Immature natural killer cell (primary cell): ENCODE measurements at places on chromosomes 7 and 10. TPM values are rescaled to one million over a fixed set of nuclear protein-coding genes. Genes with fewer than 3 reads are reported as not detected.

GBX1 gene
- polyA plus RNA-seq: not detected

SAP25 gene
- not detected for polyA plus RNA-seq

DNA sequence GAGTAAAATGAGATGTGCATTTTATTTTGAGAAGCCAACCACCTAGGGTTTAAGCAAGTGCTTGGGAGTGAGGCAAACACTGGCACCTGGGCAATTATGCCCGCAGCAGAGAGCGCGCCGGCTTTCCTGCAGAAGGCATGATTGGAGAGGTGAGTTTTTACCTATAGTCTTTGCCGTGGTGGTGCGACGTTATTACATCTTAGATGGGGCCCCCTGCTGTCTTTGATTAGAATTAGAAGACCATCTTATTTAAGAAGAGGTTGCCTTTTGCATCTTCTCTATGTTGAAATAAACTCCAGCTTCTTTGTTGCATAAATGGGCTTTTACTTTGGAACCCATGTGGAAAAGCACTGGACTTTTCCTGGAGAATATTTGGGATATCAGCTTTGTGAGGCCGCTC is 409.5 kb downstream of the GLRX3 start:
- no peak for DNase-seq

GRCh38 chr10:99057936-99058690 is 177.5 kb downstream of the HPSE2 start:
- DNase-seq: no peak

DNA sequence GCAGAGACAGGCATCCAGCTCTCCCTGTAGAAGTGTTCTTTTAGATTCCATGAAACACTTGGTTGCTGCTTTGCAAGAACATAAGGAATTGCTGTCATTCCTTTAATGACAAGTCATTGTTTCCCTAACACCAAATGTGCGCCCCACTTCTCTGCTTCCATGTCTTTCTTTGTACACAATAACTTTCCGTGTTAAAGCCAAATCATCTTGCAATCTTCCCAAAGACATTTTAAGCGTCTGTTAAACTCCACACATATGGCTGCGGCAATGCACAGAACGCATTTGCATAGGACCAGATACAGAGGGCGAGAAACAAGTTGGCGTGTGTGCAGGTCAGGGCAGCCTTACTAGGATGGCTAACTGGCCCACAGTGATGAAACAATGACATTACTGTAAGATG is 399.3 kb upstream of the PRKCQ start:
- no peak for DNase-seq

DNA sequence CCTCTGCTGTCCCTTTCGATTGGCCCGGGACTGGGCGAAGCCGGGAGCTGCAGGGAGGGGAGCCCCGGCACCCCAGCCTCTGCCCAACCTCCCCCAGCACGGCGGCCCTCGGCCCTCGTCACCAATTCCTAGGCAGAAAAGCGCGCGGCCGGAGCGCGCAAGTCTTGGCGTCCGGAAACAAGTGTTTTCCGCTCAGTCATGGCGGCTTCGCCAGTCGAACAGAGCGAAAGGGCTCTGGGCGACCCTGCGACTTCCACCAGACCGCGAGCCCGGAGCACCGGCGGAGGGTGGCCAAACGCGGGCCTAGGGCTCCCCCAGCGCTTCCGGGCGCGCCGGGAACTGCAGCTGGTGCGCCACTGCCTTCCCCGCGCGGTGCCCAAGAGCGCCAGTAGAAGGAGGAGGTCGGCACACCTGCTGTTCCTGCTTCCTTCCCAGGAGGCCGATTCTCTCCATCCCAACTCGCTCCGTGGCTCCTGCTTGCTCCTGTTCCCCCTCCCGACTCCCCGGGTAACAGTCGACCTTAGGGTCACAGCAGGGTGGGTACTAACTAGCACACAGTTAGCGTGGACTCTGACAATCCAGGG is 729.9 kb downstream of the ZWINT start:
- no peak for DNase-seq

DNA sequence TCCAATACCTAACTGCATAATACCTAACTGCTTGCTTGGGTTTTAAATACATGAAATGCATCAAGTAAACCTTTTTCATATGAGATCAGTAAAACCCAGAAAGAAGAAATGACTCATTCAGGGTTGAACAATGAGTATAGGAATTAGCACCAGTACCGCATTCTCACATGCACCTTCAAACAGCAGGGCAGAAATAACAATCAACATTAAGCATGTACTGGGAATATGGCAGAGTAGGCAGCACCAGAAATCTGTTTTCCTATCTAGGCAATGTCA is 850.3 kb upstream of the SORCS1 start:
- no peak for DNase-seq

DNA sequence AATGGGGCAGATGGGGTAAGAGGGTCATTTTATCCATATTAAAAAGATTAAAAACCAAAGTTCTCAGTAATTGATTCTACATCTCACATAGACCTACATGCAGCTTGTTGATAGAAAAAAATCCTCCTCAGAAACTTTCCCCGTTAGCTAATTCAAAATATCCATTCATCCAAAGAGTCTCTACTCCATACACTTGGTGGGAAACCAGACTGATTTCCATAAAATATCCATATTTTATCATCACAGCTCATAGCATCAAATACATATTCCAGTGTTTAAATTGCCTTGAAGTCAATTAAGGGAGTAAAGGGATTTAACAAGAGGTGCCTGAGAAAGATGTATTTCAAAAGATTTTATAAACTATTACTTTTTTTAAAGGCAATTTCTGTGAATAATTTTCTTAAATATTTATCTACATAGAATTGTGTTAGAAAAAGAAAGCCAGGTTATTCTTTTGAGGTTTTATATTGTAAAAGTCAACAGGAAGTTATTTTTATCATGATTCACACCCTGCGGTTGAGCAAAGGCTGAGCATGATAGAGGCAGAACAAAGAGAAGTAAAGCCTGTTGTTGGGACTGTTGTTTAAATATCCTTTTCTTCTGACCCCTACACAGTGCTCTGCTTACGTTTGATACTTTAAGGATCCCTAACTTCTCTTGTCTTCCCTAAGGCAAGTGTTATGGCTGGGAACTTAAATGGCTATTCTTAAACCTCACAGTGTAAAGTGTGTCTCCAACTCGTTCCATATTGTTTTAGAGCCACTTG is 266.7 kb downstream of the PRKG1 start:
- peak; percentile 24 for DNase-seq

GRCh38 chr7:92260248-92260781 is 14.5 kb downstream of the ANKIB1 start:
- no peak for DNase-seq

GRCh38 chr7:26978146-26978545 is 113.8 kb upstream of the SKAP2 start:
- no peak for DNase-seq

DNA sequence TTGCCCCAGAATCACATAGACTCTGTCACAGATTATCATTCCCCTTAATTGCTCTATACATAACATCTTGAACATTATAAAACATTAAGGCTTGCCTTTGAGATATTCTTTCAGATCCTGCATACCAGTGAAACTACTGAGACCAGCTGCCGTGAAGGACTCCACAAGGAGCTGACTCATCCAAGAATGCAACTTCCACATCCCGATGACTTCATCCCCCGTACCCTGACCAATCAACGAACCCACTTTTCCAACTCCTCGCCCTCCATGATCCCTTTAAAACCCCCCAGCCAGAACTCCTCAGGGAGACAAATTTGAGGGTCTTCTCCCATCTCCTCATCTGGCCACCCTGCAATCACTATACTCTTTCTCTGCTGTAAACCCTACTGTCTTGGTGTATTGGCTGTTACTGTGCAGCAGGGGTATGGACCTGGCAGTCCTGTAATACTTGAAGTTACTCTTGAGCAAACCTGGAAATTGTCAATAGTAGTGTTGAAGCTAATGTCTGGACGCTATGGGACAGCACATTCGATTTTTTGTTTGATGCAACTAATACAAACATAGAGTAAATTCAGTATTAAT is 49.8 kb downstream of the HTR5A start:
- DNase-seq: no peak
